ENCODE measurements at places on chromosomes 2 and 18. TPM values are rescaled to one million over a fixed set of nuclear protein-coding genes. Genes with fewer than 3 reads are reported as not detected.

Gene LBH
- total RNA-seq: 41.8 TPM

DNA sequence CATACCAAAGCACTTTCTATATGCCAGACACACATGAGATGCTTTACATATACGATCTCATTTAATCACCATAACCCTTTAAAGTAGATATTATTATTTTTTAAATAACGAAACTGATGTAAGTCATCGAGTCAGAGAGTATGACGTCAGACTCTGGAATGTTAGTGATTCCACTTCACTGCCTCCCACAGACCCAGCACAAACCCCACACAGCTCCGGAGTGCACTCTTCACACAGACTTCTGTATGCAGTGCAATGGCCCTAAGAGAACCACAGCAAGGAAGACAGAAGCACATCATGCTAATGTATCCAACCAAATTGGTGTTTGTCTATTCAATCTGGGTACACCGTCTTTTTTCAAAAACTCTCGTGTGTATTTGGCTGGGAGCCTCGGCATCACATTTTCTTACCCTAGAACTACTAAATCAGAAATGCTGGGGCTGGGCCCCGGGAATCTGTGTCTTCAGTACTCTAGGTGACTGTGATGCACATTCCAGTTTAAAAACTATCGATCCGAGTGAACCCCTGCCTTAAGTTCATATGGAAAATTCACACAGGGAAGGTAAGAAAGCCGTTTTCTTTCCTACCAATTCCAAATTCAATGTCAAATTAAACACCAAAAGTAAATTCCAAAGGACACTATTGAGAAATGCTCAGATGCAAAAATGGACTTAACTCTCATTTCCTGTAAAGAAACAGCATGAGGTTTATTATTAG, 117.7 kb upstream of the ACVR1C start:
- no peak overlapping the region for H3K27ac ChIP-seq
- H3K4me1 ChIP-seq: no peaks in the 10 kb centered on the region
- no peaks in the 10 kb centered on the region for H3K27me3 ChIP-seq

DNA sequence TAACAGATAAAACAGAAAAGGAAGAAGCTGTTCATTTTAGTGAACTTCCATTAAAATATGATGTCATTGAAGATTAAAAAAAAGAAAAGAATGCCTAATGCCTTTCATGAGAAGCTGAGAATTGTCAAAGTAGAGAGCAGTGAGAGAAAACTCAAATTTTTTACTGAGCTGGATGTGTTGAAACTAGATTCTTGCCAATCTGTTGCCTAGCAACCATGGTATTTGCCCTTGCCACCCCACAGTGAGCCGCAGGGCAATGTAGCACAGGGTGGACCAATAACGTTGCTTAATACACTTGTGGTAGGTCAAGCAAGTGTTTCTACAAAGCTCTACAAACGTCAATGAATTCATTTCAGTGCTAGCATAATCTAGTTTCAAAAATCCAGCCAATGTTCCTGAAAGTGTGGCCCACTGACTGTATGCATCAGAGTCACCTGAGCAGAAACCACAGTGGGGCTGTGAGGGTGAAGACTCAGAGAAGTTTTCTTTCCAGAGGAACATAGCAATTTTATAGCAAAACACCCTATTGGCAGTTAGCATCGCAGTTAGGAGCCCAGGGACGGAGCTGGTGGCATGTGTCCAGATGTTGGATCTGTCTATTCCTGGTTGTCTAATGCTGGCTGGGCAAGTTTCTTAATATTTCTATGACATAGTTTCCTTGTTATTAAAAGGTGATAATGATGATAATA, 132.2 kb downstream of the DOCK10 start:
- no peaks in the 10 kb centered on the region for H3K36me3 ChIP-seq
- H3K27me3 ChIP-seq: no peaks in the 10 kb centered on the region
- H3K4me1 ChIP-seq: peaks cover 5% of the 10 kb centered on the region
- no peak overlapping the region for H3K27ac ChIP-seq
- DNase-seq: peak; percentile 46
- no peak overlapping the region for H3K4me3 ChIP-seq

DNA sequence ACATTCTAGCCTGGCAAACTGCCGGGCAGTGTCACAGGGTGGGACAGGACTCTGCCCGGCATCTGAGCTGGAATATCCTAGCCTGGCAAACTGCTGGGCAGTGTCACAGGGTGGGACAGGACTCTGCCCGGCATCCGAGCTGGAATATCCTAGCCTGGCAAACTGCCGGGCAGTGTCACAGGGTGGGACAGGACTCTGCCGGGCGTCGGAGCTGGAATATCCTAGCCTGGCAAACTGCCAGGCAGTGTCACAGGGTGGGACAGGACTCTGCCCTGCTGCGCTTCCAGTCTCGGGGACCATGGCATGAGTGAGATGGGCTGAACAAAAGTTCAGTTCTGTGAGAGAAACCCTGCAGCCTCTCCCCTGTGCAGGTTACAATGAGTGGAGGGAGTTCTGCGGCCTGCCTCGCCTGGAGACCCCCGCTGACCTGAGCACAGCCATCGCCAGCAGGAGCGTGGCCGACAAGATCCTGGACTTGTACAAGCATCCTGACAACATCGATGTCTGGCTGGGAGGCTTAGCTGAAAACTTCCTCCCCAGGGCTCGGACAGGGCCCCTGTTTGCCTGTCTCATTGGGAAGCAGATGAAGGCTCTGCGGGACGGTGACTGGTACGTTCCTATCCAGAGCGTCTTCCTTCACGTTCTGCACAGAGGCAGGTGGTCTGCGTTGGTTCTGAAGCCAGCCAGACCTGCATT, 80.3 kb downstream of the TPO start:
- no peaks in the 10 kb centered on the region for H3K36me3 ChIP-seq
- no peaks in the 10 kb centered on the region for H3K4me1 ChIP-seq

Measured in prostate gland (tissue), 2 donors.